ENCODE measurements at places on chromosomes 4 and X.

- no peak for DNase-seq
These were observed 107.9 kb downstream of the CPEB2 start for GRCh38 chr4:15110120-15110571.

DNA sequence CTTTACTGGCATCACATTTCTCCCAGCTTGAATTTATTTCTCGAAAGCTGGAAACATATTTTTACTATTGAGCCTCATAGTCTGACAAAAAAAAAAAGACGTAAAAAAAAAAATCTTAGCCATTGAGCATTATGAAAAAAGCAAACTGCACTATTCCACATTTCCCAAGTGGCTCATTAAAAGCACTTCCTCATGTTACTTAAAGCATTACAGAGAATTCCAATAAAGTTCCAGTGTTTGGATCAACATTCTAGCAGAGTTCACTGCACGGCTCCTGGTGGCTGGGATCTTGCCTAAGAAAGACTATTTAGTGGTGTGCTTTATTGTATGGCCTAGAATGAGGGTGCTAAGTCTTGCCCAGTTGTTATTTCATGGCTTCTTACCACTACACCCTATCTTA lies 476.2 kb downstream of the PPARGC1A start:
- no peak for DNase-seq

DNA sequence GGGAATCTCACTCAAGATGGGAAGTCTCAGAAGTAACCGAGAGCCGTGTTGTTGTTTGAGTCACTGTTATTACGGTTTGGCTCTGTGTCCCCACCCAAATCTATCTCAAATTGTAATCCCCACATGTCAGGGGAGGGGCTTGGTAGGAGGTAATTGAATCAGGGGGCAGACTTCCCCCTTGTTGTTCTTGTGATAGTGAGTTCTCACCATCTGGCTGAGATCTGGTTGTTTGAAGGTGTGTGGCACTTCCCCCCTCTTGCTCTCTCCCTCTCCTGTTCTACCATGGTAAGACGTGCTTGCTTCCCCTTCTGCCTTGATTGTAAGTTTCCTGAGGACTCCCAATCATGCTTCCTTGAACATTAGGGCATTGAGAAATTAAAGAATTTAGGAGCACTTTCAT lies 37.0 kb downstream of the HAND2 start:
- DNase-seq: no peak

GRCh38 chr4:84325625-84326024 lies 173.5 kb downstream of the NKX6-1 start:
- no peak for DNase-seq

DNA sequence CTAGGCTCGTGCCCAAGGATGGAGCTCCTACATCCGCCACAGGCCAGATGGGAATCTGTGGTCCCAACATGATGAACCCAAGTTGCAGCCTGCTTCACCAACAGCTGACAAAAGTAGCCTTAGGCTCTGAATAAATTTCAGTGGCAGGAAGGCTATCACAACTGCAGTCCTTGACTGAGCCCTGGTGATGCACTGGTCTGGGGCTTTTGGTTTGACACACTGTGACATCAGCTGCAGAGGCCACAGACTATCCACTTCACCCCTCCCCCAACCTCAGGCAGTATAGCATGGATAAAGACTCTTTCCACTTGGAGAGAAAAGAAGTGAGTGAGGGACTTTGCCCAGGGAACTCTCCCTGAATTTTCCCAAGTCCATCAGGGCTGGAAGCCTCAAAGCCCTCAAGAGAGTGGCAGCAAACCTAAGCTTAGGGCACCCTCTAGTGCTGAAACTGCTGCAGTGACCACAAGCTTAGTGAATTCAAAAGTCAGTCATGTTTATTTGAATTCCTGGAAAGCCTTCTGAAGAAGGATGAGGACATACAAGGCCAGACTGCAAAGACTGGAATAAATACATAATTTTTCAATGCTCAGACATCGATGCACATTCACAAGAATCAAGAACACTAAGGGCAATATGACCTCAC lies 135.0 kb upstream of the TENT5D start:
- DNase-seq: peak; percentile 45

DNA sequence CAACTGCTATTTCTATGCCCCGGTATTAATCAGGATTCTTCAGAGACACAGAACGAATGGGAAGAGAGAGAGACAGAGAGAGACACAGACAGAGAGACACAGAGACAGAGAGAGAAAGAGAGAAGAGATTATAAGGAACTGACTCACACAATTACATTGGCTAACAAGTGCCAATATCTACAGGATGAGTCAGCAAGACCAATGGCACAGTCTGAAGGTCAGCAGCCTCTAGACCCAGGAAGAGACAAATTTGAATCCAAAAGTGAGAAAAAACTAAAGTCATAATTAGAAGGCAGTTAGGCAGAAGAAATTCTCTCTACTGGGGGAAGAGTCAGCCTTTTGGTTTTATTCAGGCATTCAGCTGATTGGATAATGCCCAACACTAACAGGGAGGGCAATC lies 187.3 kb downstream of the MAB21L2 start:
- DNase-seq: peak; percentile 79

DNA sequence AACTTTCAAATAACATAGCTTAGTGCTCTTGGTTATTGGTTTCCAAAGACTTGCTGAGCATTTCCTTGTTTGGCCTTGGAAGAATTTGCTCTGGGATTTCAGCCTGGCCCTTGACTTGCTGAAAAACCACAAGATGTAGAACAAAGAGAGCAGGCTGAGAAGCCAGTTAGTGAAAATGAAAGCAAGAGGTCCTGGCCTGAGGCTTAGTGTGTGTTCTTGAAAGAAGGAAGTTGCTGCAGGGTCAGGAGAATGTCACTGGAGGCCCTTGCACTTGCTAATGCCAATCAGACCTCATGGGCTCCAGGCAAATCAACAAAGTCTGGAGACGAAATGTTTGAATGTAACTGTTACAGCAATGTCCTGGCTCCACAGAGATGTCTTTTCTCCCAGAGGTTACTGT lies 79.4 kb downstream of the SYNPO2 start:
- DNase-seq: peak; percentile 55

DNA sequence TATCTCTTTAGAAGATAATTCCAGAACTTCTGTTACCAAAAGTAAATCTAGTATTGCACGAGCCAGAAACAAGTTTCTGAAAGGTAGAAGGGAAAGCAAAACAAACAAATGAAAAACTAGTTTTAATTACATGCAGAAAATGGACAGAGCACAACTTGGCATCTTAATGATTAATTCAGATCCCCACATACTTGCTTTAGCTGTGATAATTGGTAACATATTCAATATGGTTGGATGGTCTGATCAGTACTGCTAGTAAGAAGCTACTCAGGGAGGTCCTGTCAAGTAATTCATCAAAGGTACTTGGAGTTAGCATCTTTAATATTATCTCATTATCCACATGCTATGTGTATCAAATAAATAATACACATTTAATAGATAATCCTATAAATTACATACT lies 204.3 kb downstream of the TRAM1L1 start:
- peak; percentile 18 for DNase-seq

GRCh38 chr4:83449009-83449408 lies 6.6 kb downstream of the HELQ start:
- DNase-seq: no peak

DNA sequence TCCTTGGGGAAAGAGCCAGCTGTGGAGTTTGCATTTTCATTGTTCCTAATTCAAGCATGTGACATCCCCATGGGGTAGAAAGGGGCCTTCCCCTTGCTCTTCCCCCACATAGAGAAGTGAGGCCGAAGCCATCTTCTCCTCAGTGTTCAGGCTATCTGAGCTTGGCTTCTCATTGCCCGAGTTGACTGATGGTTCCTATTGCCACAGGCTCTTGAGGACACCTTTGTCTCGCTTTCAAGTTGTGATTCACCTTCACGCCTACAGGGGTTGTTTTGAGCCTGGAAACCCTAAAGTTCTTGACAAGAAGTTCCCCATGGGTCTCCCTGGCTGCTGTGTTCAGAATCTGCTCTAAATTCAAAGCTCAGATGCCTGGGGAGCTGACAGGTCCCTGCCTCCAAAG lies 25.0 kb downstream of the CCNQ start:
- DNase-seq: no peak

DNA sequence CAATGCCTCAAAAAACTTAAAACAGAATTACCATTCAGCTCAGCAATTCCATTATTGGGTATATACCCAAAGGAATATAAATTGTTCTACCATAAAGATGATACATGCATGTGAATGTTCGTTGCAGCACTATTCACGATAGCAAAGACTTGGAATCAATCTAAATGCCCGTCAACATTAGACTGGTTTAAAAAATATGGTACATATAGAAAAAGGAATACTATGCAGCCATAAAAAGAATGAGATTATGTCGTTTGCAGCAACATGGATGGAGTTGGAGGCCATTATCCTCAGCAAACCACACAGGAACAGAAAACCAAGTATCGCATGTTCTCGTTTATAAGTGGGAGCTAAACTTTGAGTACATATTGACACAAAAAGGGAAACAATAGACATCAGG lies 10.9 kb upstream of the SYNPO2 start:
- no peak for DNase-seq

DNA sequence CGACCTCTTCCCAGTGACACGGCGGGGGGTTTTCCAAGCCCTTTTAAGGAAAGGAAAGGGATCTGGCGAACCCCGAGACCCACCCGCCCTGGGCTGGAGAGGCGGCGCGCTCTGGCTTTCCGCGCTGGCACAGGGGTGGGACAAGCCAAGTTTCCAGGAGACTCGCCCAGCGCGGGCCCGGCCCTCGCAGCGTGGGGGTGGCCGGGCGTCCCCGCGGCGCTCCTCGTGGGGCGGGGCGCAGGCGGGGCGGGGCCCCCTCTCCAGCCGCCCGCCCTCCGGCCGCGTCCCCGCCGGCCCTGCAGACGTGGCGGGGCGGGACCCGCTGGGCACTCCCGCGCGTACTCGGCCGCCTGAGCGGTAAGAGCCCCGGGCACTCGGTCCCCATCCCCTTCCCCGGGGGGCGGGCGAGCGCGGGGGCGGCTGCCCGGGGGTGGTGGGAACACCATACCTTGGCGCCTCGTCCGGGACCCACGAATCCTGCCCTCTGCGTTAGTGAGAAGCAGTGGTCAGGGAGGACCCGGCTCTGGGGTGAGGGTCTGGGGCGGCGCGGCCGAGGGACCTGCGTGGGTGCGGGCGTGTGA lies at the start of gene FAM114A1:
Gene FAM114A1 (plus strand): TSS at position 329 of the 581 bp plus-strand sequence. CDS start 10,273 bp downstream, outside the sequence.
- DNase-seq: peak; percentile 81

- no peak for DNase-seq
These were observed 146.5 kb downstream of the ANKRD50 start for GRCh38 chr4:124566030-124566429.

- no peak for DNase-seq
These were observed 65.0 kb downstream of the ATXN3L start for GRCh38 chrX:13254870-13255269.

Data from ACHN (cell line).